Right cardiac atrium (tissue), 5 donors: ENCODE measurements at places on chromosomes 6 and 20. TPM values are rescaled to one million over a fixed set of nuclear protein-coding genes. Genes with fewer than 3 reads are reported as not detected.

TRIM10 gene
- total RNA-seq, result not detected

DNA sequence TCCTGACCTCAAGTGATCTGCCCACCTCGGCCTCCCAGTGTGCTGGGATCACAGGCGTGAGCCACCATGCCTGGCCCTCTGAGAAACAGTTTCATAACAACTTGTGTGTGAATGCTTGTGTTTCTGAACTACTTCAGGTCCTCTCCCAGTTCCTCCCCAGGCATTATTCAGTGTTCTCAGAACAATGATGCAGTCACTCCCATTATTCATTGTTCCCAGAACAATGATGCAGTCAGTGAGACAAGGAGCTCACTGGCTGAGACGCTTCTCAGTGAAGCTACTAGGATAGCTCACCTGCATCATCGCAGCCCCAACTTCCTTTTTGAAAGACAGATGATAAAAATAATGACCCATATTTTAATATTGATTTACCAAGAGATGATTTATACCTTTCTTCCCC lies 71.5 kb downstream of the NDUFAF5 start:
- no peak for DNase-seq

- peak; percentile 68 for DNase-seq
Observed at GRCh38 chr6:33621711-33622388, 728 bp downstream of the ITPR3 start.

GRCh38 chr20:57066126-57066900 lies 200.1 kb downstream of the BMP7 start:
- no peak for DNase-seq

DNA sequence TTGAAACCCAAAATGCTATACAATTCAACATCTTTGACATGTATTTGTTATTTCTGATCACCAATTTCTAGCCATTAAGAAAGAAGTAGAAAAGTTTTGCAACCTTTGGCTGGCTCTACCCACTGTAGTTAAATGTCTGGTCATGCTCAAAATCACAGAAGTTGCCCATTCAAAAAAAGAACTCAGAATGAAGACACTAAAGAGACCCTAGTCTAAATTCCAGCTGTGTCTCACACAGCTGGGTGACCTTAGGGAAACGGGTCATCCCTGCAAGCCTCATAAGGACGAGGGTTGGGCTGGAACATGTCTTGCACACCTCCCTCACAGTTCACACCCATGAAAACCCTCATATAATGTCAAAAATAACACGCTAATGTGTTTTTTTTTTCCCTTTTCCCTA lies 10.3 kb downstream of the FOXQ1 start:
- DNase-seq, result no peak

- peak; percentile 64 for DNase-seq
Observed at GRCh38 chr6:117483004-117483644, 650 bp downstream of the DCBLD1 start.

DNA sequence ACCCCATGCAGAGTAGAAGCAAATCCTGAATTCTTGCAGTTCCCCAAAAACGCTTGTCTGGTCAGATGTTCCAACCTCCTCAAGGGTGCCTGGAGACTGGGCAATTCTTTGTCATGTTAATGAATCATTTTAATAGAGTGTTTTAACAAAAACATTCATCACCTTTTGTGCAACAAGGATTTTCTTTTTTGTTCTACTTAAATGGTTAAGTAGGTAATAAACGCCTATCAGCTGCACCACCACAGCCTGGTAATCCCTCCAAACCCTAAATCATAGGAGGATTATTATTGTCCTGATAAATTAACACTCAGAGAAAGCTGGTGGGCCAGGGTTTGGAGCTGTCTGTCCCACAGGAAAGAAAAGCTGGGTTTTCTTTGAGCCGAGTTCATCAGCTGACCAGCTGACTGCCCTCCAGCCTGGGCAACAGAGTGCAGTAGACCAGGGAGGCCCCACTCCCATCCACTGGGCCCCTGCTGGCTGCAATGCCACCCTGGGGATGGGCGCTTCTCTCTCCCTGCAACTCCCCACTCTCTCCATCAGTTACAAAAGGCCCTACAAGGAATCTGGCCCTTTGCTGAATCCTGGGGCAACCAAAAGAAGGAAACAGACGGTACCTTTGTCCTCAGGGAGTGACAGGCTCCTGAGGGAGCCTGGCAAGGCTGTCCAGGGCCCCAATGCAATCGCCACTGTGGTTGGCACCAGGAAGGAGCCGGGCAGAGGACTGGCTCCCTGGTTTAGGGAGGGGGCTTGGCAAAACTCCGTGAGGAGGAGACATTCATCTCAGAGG lies 23.1 kb upstream of the BMP7 start:
- no peak for DNase-seq

DNA sequence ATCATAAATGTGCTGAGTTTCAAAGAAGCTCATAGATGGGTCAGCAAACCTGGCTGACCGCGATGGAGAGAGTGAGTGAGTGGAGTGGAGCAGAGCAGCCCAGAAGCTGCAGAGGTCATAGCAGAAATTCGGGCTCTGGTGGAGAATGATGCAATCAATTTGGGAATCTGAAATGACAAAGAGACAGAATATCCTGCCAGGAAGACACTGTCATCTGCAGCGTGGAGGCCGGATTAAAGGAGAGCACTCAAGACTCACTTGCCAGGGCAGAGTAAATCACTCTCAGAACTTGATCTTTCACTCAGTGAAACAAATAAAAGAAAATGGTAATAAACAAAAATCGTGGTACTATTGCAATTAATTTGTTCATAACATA lies 109.6 kb upstream of the RREB1 start:
- no peak for DNase-seq

DNA sequence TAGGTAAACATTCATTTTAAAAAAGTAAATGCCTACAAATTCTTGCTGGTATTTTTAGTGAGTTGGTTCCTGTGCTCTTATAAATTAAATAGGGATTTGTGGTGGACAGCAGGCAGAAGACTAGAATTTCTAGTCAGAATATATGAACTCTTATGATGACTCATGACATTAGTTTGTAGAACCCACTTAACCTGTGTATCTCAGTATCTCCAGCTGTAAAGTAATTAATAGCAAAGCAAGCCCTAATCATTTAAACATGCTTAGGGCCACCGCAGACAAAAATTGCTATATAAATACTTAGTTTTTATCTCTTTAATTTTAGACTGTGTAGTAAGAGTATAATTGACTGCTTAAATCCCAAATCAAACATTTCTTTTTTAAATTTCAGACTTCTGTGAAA lies 2.4 kb downstream of the FAM135A start:
- no peak for DNase-seq

DNA sequence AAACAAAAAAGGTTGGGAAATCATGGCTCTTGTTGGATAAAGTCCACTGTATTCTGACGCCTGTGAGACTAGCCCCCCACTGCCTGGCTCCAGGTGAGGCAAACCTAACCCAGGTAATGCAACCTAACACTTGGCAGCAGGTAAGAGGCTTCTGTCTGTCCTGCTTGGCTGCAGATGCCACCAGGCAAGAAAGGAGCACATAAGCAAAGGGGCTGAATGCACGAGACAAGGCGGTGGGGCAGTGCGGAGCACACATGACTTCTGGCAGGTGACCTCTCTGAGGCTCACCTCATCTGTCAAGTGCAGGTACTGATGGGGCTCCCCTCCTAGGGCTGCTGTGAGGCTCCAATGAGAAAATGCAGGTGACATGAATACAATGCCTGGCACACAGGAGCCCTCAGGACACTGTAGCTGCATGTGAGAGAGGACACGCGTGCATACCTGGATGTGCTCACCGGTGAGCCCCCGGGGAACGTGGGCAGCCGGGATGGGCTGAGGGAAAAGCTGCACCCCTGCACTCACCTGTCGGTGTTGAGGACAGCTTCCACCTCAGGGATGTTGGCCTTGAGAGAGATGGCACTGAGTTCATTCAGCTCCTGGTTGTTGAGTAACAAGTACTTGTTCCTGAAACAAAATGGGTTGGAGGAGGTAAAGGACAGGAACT lies 54.1 kb downstream of the MYH7B start:
- no peak for DNase-seq

ADAM33 gene
- total RNA-seq, result 23.7 TPM

DNA sequence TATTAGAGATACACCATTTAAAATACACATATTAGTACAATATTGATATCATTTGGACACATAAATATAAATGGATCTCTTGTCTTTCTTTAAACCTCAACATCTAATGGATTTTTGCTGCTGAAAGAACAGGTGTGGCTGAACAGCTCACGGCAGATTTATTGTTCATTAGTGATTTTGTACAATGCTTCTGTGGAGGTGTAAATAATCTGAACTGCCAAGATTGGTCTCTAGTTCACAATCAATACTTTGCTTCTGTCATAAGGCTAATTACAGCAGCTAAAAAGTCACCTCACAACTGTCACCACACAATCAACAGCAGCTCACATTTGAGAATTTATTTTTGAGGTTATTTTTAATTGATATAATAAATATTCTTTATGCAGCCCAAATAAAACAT lies 162.0 kb upstream of the SIM1 start:
- DNase-seq, result no peak

- DNase-seq, result no peak
Observed at GRCh38 chr6:167662075-167662880, 164.4 kb upstream of the AFDN start.

GRCh38 chr6:73664701-73665100 lies 10.9 kb upstream of the SLC17A5 start:
- DNase-seq, result no peak

GRCh38 chr20:60270341-60270740 lies 312.1 kb downstream of the CDH26 start:
- DNase-seq, result no peak

DNA sequence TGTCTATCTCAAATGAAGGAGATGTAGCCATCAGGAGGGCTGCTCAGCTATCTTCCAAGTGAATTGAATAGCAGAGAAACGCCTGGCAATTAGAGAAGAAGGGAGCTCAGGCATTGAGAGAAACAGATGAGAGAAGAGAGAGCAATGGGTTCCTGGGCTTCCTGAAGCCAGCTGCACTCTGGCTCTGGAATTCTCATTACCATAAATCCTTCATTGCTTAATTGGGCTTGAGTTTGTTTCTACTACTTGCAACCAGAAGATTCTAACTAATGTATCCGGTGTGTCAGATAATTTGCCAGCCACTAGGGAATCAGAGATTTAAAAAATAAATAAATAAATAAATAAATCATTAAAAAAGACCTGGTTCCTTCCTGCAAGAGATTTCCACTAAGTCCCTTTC lies 25.0 kb upstream of the CDKAL1 start:
- no peak for DNase-seq

CCN5 gene
- 96.9 TPM for total RNA-seq

DNA sequence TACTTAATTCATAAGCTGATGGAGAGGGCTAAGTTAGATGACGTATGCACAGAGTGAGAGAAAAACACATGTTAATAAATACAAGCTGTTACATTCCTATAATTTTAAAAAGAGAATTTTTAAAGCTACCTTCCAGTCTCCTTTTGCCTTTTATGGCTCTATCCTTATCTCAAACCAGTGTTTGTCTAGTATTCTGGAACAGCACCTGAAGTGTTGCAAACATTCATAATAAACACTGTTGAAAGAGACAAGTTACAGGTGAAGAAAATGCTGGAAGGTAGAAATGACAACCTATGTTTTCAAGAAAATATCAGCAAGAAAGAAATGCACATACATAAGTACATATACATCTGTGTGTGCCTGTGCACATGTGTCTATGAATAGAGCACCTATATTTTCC lies 409.1 kb downstream of the PKHD1 start:
- no peak for DNase-seq
